Frontal cortex (tissue), 4 donors: ENCODE measurements at places on chromosomes 7 and 10.

DNA sequence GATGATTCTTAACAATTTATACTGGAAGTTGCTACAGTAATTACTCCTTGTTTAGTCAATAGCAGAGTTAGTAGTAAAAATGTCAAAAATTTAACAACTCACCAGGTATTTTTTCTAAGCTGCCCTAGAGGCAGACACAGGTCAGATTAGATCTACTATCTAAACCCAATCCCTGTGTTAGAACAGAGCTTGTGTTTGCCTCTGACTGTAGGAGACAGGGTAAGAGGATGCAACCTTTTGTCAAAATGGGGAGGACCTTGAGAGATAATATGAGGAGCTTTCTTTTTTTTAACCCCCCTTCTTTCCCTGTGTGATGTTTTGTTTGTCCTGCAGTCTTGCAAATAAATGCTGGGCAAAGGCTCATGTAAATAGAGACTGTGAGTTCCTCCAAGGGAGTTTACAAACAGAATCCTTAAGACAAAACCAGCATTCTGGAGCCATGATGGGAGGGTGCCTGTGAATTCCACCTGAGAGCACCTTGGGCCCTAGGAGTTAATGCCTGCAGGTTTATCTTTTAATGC, 353.1 kb downstream of the GATA3 start:
- no peak for DNase-seq

- no peak for DNase-seq
Measured at GRCh38 chr10:129544205-129545202, 77.5 kb downstream of the MGMT start.

GRCh38 chr7:99573257-99573656, 14.8 kb downstream of the ZNF655 start:
- no peak for DNase-seq

GRCh38 chr10:129274748-129275474, 192.1 kb upstream of the MGMT start:
- no peak for DNase-seq

GRCh38 chr7:139937715-139938114, 108.7 kb downstream of the TBXAS1 start:
- no peak for DNase-seq

DNA sequence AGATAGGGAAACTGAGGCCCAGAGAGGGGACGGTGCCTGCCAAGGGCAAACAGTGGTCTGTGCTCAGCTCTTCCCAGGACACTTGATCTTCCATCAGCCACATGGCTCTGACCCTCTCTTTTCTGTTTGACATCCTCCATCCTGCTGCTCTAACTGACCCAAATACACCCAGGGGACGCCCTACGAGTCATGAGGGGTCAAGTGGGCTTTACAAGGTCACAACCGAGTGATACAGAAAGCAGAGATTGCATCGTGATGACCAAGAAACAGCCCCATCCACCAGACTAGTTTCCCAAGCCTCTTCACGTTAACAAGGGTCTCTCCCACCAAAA, 131.2 kb upstream of the UNC5B start:
- DNase-seq: no peak

GRCh38 chr7:123024989-123025758, 29.7 kb upstream of the TAS2R16 start:
- no peak for DNase-seq

DNA sequence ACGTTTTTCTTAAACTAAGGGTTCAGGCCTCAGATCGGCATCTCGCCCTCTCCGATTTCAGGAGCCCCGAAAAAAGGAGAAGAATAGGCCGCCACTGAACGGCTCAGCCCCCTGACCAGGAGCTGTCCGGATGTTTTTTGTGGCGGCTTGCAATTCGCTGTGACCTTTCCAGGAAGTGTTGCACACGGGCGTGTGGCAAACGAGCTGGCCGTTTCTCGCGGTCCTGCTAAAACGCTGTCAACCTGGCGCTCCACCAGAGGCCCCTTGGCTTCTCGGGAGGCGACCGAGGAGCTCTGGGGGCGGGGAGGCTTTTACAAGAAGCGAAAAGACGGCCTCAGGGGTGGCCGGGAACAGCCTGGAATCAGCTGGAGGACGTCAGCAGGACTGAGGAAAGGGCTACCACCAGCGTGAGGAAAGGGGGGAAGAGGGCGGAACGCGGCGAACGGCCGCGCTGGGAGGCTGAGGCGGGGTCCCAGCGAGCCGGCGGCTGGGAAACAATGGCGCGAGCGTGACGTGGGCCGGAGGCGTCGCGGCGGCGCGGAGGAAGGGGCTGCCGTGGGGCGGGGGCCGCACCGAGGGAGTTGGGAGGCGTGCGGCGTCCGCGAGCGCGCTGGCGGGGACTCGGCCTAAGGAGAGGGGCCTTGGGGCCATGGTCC, 493 bp downstream of the NT5C2 start:
- DNase-seq: peak; percentile 46

GRCh38 chr7:104886651-104887050, 127.4 kb upstream of the KMT2E start:
- no peak for DNase-seq

- DNase-seq: no peak
Measured at GRCh38 chr7:83562289-83562688, 86.7 kb downstream of the SEMA3E start.

DNA sequence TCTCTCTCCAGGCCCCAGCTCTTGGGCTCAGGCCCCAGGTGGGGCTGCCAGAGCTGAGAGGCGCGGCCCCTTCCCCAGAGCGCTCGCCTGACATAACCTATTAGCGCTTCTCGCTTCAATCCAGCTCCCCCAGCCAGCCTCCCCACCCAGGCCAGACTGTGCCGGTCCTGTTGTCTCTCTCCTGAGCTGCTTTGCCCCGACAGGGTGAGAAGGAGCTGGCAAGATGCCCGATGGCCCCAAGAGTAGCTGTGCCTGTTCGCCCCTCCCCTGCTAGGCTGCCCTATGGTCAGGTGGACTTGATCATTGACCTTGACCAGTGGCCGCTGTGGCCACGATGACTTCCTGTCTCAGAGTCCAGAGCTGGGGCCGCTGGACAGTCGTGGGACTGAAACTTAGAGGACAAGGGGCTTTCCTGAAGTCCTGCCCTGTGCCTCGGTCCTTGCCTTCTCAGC, 9.1 kb downstream of the TMEM270 start:
- no peak for DNase-seq

DNA sequence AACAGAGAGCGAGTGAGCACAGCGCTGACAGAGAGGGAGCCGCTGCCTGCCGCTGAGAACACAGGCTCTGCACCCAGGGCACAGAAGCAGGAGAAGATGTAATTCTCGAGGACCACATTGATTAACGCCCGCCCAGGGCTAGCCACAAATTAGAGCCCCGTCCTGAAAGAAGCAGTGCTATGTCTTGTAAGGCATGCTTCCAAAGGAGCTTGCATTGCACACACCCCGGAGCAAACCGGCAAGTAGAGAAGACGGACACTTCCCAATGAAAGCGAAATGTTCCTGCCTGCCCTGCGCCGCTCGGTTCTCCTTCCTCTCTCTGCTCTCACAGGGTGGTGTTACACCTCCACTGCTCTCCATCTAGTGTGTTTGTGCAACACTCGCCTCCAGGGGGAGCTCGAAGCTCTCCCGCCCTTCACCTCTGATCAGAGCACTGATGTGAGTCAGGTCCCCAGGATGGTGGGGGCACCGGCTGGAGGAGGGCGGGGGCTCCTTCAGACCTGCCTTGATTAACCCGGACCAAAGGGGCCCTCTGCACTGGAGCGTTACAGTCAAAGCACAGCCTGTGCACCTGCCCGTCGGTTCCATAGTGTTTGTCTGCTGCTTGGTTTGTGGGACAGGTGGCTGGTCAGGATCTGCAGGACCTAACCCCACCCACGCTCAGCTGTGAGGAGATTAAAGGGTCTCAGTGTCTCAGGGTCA, 316.5 kb downstream of the ADARB2 start:
- DNase-seq: no peak

GRCh38 chr10:101968940-101969321, 87.0 kb downstream of the ARMH3 start:
- DNase-seq: no peak

- DNase-seq: no peak
Measured at GRCh38 chr10:88439932-88440331, 143.2 kb downstream of the RNLS start.

- DNase-seq: peak; percentile 42
Measured at GRCh38 chr7:153193144-153193595, 433.6 kb downstream of the ACTR3B start.

- no peak for DNase-seq
Measured at GRCh38 chr10:35396560-35397434, 60.5 kb downstream of the CCNY start.

GRCh38 chr10:110399106-110399964, 94.6 kb upstream of the SMNDC1 start:
- no peak for DNase-seq
